Stimulated activated CD4-positive, alpha-beta T cell treated with anti-CD3 and anti-CD28 coated beads, Interleukin-2, amount 100 ng/mL, for 4 hours (primary cell): ENCODE measurements at places on chromosomes 7 and 10.

DNA sequence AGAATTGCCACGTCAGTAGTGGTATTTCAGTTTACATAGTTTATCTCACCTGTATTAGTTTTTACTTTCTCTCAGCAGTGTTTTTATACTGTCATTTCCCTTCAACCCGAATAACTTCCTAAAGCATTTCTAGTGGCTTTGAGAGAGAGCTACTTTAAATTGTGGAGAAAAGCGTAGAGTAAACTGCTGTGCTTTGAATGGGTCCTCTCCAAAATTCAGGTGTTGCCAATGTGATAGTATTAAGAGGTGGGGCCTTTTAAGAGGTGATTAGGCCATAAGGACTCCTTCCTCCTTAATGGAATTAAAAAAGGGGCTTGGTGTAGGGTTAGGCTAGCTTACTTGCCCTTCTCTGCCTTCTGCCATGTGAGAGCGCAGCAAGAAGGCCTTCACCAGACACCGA, 98.4 kb downstream of the LCOR start:
- DNase-seq = no peak

DNA sequence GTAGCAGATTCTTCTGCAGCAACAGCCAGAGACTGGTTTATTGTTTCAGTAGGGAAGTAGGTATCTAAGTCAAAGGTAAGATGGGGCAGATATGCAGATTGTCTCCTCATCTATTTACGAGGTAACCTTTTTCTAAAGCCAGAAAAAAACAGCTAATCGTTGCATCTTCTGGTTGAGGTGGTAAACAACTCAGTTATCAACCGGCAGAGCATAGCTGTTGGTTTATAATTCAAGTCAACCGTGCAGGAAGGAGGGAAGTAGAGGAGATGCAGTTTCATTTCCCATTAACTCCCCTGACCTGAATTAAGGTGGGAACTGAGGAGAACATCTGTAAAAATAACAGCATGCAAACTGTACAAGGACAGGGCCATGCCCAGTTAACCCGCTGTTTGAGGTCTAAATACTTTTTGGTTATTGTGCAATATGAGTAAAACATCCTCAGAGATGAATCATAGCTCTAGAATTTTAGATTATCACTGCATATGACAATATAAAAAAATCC, 156.5 kb upstream of the ITGB1 start:
- no peak for DNase-seq

DNA sequence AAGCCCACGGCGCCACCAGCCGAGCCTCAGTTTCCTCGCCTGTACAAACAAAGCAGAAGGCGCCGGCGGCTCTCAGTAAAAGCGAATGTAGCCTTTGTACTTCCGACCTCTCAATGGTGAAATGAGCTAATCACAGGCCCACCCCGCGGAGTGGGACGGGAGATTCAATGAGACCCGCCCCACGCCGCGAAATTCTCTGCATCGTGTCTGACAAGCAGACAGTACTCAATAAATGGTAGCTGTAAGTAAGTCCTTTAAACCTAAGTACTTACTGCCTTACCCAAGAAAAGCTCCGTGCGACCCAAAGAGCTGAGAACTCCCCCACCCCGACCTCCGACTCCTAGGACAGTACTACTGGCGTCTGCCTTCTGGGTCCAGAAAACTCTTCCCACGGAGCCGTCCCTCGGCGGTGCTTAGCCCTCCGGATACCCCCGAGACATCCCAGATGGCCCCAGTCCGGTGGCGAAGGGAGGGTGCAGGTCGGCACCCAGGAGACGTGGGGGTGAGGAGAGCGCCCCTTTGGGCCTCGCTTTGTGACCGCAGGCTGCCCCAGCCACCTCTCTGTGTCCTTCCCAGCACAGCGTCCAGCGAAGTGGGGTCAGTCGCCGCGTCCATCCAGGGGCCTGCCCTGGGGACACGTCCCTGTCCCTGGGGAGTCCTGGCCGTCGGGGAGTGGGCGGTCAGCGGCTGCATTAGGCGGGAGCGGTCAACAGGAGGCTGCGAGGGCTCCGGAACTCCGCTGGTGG, 972 bp upstream of the CXCL12 start:
- no peak for DNase-seq

GRCh38 chr7:151629713-151630272, 110.1 kb upstream of the RHEB start:
- DNase-seq = no peak

DNA sequence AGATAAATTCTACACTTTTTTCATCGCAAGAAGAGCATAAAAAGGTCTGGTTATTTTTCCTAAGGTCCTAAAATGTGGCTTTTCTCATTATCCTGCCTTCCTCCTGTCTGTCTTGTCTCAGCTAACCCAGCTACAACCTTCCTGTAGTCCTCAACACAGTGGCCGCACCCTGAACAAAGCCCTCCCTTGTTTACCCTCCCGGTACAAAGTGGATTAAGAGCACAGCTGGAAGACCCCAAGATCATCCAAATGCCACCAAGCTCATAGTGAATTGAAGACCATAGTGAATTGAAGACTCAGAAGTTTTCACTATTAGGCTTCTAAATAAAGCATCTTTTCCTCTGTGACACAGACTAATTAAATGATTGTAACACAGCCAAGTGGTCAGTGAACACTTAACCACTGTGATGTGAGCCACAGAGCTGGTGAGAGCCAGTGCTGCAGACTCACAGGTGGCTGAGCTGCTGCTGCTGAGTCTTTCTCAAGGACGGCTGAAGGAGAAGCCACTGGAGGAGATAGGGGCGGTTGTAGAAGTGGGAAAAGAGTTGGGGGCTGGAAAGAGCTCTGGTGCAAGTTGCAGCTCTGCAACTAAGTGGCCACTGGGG, 123.6 kb downstream of the ATXN7L1 start:
- no peak for DNase-seq

- no peak for DNase-seq
Observed at GRCh38 chr10:130378556-130379400, 242.6 kb downstream of the GLRX3 start.

- no peak for DNase-seq
Observed at GRCh38 chr10:11045995-11046775, 28.5 kb downstream of the CELF2 start.

DNA sequence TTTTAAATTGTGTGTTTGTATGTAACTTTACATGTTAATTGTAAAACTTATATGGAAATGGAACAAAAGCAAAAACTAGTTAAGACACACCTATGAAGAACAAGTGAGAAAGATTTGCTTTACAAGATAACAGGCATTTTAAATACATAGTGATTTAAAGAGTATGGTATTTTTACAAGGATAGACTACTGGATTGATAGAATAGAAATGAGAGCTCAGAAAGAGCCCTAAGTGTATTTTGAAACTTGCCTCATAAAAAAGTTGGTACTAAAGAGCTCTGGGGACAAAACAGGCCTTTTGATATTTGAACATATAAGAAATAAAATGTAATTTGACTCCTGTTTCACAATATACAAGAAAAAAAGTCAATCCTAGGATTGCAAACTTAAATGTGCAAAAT, 928.4 kb downstream of the REEP3 start:
- DNase-seq = no peak

GRCh38 chr7:2437537-2438148, 34.2 kb downstream of the CHST12 start:
- no peak for DNase-seq

GRCh38 chr7:2592375-2592865, 33.6 kb downstream of the IQCE start:
- no peak for DNase-seq

DNA sequence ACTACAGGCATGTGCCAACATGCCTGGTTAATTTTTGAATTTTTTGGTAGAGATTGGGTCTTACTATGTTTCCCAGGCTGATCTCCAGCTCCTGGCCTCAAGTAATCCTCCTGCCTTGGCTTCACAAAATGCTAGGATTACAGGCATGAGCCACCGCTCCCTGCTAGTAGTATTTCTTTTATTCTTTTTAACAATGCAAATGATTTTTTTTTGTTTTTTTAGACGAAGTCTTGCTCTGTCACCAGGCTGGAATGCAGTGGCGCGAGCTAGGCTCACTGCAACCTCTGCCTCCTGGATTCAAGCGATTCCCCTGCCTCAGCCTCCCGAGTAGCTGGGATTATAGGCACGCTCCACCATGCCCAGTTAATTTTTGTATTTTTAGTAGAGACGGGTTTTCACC, 58.1 kb downstream of the SVIL start:
- DNase-seq = no peak
